ENCODE measurements at places on chromosomes 3 and 15.

DNA sequence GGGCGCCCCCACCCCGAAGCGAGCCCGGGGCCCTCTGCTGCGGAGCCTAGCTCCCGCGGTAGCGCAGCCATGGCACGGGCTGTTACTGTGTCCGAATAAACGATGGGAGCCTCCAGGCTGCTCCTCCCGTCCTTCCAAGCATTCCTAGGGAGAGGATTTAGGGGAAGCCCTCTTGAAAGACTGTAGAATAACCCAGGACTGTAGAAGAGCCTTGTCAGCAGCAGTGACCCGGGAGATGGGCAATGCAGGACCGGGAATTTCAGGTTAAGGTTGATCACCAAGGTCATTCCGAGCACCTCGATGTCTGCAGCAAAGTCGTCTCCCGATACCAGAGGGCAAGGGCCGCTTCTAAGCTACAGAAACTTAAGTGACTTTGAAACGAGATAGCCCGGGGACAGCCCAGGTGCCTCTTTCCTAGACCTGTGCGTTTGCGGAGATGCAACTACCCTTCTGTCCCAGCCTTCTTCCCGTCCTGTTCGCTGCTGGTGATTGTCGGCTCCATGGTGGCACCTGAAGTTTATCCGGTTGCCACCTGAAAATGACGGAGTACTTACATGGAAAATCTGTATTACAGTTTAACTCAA, 753 bp upstream of the MYO5A start:
- no peak for DNase-seq

DNA sequence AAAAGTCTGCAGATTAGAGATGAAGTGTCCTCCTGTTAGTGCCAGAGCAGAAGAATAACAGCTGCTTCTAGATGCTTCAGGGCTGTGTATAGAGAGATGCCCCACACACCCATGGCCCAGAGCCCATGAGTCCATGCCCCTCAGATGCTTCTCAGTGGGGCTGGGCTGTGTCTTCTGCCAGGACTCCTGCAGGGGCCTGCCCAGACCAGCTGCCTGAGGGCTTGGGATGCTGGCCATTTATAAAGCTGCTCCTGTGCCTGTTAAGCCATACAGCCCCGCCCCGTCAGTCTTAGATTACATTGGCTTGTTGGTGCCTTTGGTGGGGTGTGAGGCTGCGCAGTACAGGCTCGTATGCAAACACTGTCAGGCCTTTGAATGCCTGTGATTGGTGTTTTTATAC, 318.0 kb upstream of the CTDSPL start:
- no peak for DNase-seq

DNA sequence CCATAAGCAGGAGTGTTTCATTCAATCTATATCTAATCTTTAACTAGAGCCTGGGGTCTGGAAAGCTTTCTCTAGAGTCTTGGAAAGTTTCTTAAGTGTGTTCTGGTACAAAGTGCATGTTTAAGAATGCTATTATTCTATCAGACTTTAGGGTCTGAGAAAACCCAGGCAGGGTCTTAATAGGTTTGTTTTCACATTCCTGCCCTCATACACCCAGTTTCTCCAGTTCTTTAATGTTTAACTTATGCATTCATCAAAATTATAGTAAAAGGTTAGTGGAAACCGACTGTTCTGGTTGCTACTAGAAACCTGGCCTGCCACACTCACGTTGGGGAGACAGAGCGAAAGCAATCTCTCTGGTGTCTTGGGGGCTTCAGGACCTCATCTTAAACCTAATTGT, 102.9 kb upstream of the WDR72 start:
- DNase-seq: no peak

DNA sequence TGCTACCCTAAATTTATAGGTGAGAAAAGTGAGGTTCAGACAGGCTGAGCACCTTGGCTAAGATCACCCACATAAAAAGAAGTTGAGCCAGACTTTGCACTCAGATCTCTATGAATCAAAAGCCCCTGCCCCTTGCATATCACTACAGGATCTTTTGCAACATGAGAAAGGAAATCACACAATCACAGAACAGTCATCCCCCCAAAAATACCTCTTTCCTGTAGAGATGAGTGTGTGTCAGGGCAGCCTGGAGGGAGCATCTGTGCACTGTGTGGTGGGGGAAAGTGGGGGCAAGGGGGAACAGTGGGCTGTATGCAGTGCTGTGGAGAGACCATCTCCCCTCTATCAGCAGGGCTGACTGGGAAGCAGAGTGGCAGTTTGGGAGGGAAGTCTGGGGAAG, 46.6 kb downstream of the EPHB3 start:
- no peak for DNase-seq

- DNase-seq: no peak
Observed at GRCh38 chr15:82177291-82178010, 85.1 kb downstream of the EFL1 start.

DNA sequence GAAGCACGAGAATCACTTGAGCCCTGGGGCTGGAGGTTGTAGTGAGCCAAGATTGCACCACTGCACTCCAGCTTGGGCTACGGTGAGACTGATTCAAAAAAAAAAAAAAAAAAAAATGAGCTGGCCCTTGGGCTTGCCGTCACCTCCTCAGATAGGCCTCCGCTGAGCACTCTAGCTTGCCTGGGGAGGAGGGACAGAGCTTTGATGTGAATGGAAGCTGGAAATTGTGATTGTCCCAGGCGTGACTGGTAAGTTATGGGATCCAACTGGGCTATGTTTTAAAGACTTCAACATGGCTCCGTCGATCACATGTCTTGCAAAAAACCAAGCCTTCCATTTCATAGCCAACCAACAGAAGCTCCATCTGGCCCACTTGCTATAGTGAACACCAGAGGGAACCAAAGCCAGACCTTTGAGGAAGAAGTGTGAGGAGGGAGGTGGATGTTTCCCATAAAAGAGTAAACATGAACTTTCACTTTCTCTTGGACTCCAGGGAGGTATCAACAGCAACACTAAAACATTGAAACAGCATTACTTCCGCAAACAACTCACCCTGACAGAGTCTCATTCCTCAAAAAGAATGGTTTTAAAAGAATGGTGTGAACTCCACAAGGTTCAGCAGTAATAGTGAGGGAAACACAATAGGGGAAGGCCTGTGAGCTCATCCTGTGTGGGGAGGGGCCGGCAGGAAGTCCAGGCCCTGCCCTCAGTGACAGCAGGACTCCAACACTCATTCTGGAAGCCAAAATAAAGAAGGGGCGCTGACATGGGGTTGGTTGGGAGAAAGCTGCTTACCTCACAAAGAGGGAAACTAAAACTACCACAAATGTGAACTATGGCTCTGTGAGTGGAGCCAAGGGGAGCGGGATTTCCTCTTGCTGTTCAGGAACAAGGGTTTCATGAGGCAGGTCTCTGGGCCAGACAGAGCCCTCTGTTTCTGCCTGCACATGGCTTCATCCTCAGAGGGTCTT, 59.2 kb upstream of the IL12A start:
- DNase-seq: no peak

DNA sequence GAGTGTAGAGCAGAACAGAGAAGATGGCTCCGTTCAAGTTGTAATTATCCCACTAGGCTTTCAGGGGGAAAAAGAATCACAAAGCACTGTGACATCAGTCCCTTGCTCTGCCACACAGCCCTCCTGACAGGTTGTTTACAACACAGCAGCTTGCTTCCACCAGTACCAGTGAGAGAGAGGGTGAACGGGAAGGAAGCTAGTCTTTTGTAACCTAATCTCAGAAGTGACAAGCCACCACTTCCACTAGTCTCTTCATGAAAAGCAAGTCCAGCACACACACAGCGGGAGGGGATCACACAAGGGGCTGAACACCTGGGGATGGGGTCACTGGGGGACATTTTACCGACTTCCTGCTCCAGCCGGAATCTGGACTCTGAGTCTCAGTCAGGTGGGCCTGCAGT, 86.3 kb downstream of the FAM81A start:
- no peak for DNase-seq

- no peak for DNase-seq
Observed at GRCh38 chr3:57583544-57583943, 13.6 kb downstream of the ARF4 start.

GRCh38 chr3:47865192-47865591, 62.3 kb downstream of the DHX30 start:
- DNase-seq: no peak

DNA sequence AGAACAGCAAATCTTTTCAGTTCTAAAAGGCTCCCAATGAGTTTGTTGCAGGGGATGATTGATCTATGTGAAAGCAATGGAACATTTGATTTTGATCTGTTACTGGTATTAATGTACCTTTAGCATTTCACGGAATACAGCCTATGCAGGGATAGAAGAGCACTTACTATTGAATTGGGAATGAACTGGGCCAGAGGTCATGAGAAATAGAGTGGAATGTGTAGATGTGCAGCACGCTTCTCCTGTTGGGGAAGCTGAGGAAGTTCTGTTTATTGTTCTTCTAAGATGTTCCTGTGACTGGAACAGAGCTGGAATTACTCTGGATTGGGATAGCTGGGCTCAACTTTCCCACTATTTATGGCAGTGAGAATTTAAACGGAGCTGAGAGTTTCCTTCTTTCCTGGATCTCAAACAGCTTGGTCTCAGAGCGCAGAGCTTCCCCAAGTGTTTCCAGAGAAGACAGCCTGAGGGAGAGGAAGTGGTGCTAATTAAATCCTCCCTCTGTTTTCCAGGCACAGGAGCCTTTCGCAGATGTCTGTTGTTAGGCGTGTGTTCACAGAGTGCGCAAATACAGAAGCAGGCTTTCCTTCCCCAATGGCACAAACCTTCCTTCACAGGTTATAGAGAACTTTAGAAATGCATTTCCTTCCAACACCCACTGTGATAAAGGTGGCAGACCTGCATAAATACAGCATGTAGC, 32.5 kb downstream of the TPRG1 start:
- no peak for DNase-seq

All from T1000 (cell line).